Liver (tissue), 10 donors: ENCODE measurements at places on chromosomes 4 and X.

- no peak for DNase-seq
Measured at GRCh38 chr4:10006231-10006600, 15.1 kb downstream of the SLC2A9 start.

DNA sequence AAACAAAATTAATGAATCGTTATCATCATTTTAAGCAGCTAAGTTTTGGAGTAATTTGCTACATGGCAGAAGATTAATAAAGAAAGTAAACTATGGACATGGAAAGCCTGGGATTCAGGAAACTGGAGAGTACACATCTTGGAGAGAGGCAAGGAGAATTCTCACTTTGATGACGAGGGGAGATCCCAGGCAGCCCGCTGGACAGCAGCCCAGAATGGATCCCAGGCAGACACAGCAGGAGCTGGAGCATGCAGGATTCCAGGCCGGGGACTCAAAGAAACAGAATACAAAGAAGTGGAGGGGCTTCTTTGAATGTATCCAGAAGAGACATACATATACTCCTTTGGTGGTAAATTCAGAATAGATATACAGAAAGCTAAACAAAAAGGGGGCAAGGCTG, 118.0 kb upstream of the ATP6AP2 start:
- DNase-seq = no peak

GRCh38 chrX:101668143-101668542, 8.5 kb upstream of the ARMCX2 start:
- no peak for DNase-seq

- no peak for DNase-seq
Measured at GRCh38 chrX:41233988-41234387, 100.0 kb upstream of the DDX3X start.

GRCh38 chr4:73856518-73856917, 3.4 kb downstream of the PF4V1 start:
- DNase-seq = no peak

- no peak for DNase-seq
Measured at GRCh38 chr4:163587867-163588266, 93.4 kb downstream of the TMA16 start.

DNA sequence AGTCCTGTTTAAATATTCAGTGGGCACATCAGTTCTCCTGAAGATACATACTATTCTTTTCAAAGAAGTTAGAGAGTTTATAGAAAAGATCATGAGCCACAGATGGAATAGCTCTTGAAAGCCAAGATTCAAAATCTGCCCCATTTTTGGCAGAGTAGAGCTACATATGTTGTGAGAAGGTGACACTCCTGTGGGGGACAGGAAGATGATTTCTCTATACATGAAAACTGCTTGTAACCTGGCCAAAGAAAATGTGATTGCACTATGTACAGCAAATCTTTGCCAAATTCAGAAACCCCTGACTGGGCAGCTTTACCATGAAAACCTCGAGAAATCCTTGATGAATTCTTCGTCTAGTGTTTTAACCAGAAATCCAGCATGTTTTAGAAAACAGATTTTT, 44.9 kb downstream of the GPM6A start:
- DNase-seq = no peak

GRCh38 chr4:98199247-98199646, 56.0 kb upstream of the STPG2 start:
- no peak for DNase-seq

DNA sequence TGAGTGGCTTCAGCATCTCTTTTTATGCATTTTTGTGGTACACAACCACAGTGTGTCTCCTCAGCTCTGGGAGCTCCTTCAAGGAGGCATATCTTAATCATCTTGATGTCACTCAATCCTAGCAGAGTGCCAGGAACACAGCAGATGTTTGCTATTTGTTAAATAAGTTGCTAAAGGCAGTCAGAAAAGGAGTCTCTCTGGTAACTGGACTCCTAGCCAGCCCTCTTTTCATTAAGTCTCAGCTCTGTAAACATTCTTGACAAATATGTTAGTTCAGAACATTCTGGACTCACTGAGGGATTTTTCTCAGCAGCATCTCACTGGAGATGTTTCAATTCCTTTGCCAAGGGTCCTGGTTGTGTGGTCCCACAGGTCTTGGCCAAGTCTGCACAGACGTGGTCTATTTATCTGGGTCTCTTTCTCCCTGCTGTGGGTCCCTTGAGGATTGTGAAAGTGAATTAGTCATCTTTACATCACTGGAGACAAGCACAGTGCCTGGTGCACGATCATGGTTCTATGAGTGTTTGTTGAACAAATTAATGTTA, 20.3 kb upstream of the FAM9C start:
- no peak for DNase-seq

DNA sequence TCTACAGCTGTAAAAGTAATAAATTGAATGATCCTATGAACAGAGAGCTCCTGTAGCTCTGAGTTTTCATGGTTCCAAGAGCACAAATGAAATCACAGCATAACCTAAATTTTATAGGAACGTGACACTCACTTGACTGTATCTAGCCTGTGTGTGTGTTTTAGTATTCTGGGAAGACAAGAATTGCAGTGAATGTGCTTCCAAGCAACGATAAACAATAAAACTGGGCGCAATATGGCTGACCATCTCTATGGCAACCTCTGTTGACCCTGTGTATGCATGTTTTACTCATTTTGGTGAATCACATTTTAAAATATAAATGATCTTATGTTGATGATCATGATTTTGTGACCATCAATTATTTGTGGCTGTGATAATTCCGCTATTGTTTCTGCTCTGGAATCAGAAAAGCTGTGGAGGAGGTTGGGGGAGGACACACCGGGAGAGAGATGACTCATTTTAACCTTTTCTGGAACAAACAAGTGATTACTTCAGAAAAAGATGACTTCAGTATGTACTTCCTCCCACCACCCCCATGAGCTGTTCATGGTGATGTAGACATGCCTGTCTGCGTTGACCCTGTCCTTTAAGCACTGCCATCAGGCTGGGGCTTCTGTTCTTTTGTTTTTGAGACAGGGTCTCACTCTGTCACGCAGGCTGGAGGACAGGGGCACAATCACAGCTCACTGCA, 31.8 kb downstream of the USP11 start:
- DNase-seq = no peak

GRCh38 chrX:136488706-136489105, 959 bp downstream of the BRS3 start:
- no peak for DNase-seq

- DNase-seq = no peak
Measured at GRCh38 chrX:88612870-88613329, 134.1 kb upstream of the CPXCR1 start.

DNA sequence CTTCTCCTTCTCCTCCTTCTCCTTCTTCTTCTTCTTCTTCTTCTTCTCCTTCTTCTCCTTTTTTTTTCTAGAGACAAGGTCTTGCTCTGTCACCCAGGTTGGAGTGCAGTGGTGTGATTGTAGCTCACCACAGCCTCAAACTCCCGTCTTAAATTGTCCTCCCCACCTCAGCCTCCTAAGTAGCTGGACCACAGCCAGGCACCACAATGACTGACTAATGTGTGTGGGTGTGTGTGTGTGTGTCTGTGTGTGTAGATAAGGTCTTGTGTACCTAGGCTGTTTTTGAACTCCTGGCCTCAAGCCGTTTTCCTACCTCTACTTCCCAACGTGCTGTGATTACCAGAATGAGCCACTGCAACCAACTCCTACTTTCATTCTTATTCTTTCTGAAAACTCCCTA, 390.9 kb downstream of the ADAM29 start:
- no peak for DNase-seq

- peak; percentile 62 for DNase-seq
Measured at GRCh38 chr4:70902577-70903290, 565 bp downstream of the MOB1B start.

DNA sequence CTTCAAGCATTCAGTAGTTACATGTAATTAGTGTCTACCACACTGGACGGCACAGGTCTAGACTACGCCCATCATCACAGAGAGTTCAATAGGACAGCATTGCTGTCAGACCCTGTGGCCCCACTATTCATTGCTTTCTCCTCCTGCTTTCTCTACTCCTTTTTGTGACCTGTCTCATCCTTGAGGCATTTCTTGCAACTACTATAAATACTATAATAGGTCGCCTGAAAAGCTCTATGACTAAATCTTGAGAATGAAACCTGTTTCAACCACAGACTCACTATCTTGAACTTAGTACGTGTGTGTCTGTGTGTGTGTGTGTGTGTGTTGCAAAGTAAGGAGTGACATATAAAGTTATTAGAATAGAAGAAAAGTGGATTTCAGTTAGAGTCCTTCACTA, 252.9 kb upstream of the KLF3 start:
- DNase-seq = no peak

- DNase-seq = no peak
Measured at GRCh38 chr4:6391186-6391851, 81.1 kb downstream of the PPP2R2C start.
